ENCODE measurements at places on chromosomes 7 and 10.

GRCh38 chr7:147081117-147081516 lies 964.5 kb downstream of the CNTNAP2 start:
- DNase-seq: no peak

- no peak for DNase-seq
Observed at GRCh38 chr10:87931836-87932230, 68.4 kb downstream of the PTEN start.

DNA sequence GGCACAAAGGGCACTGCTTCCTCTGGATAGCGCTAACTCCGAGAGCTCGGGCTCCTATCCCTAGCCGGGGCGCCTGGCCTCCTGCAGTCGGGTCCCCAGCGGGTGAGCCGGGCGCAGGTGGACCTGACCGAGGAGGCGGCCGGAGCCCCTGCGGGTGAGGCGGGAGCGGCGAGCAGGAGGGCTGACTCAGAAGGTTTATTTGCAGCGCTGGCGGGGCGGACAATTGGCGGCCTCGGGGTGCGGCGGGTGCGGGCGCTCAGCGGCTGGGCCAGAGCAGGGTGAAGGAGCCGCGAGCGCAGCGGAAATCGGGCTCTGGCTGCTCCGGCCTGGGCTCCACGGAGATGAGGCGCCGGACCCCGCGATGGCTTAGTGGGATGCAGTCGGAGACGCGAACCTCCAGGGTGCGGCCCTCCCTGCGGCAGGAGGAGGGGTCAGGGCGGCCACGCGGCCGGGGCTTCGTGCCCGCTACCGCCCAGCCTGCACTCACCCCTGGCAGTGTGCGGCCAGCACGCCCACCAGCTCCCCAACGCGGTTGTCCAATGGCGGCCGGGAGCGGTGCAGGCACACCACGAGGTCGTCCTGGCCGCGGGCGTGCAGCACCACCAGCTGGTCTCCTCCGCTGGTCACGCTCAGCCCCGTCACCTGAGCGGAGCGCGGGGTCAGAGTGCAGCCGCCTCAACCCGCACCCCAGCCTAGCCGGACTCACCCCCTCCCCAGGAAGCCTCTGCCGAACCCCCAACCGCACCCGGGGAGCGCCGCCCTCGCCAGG lies 16.1 kb downstream of the MYO1G start:
- no peak for DNase-seq

DNA sequence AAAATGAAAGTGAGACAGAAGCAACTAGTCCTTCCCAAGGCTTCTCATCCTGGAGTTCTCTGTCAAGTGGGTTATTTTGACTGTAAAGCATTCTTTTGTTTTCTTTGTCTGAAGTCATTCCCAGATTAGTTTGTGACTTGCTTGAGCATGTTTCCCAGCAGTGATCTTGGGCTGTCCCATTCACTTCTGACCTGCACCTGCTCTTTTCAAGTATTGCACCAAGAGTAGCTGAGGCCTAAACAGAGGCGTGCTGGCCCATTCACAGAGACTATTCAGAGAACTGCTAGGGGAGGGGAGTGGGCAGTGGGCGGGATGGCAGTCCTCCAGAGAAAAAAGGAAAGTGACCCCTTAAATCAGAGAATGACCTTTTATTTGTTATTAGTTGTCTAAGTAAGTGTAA lies 61.3 kb downstream of the CACNA2D1 start:
- no peak for DNase-seq

DNA sequence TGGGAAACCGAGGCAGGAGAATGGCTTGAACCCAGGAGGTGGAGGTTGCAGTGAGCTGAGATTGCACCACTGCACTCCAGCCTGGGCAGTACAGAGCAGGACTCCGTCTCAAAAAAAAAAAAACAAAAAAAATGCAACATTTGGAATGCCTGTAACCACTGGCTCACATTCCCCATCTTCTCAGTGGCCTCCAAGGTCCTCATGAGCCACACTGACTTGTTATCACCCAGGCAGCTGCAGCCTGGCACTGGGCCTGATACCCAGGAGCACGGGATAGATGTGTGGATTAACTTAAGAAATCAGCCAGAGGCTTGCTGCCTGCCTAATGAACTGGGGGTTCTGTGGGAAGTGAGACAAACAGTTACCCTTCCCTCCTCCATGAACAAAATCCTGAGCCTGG lies 23.0 kb downstream of the JCAD start:
- no peak for DNase-seq

DNA sequence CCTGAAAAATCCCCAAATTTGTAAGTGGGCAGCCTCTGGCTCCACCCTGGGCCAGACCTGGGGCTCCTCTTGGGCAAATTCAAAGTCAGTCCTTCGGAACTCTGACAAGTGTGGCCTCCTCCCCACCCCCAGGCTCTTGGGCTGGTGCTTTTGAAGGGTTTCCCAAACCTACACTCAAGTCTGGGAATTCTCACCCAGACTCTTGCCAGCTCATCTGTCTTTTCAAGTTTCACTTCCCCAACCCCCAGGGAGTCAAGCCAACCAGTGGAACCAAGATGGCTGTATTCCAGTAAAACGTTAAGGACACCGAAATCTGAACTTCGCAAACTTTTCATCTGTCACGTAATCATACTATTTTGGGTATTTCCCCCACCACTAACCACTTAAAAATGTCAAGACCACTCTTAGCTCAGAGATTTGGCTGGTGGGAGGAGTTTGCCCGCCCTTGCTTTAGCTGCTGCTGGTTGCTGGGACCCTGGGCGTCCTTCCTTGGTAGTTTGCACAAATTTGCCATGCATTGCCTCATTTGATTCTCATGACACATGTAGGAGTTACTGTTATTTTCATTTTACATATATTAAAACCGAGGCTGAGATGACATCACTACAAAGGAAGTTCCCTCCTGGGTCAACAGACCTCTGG lies 1.7 kb upstream of the MYO1G start:
- DNase-seq: no peak

DNA sequence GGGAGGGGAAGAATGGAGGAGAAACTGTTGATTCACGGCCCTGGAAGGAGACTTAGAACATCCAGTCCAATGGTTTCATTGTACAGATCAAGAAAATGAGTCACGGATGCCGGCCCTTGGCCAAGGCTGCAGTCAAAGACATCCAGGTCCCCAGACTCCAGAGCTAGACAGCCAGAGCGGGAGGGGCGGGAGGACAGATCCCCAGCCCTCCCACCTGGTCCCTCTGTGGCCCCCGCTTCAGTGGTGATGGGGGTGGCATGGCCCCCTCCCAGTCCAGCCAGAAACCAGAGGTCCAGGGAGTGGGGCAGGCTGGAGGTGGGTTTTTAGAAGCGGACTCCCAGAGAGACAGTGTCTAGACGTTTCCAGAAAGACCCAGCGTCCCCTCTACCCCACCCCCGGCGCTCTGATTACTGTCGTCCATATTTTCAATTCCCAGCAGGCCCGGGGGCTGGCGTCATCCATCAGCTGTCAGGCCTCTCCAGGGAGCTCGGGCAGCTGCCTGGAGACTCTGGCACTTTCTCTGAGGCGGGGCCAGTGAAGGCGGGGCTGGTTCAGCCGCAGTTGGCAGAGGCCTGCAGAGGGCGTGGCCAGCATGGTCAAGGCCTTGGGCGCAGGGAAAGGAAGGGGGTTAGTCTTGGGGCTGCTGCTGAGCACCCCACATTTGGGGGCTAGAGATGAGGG lies 8.0 kb upstream of the HSPB1 start:
- peak; percentile 88 for DNase-seq

GRCh38 chr7:152127229-152127628 lies 101.8 kb downstream of the GALNT11 start:
- DNase-seq: no peak

- DNase-seq: no peak
Observed at GRCh38 chr10:91190388-91190870, 30.0 kb upstream of the PCGF5 start.

GRCh38 chr7:4072161-4072925 lies 609.8 kb upstream of the FOXK1 start:
- no peak for DNase-seq

- no peak for DNase-seq
Observed at GRCh38 chr10:126736727-126737126, 66.2 kb upstream of the C10orf90 start.

DNA sequence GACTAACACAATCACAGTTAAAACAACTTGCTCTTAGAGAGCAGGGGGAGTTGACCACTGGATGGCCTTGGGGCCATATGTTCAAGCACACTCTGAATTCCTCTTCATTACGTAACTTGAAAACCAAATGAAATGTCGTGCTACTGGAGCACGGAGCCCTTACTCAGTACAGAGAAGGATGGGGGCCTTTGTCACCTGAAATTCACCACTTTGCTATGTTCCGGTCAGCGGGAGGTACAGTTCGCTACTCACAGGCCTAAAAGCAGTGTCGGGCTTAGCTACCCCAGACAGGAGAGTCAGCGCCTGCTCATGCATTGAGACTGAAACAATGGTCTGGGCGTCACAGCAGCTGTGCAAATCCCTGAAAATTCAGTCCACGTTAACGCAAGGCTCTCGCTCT lies 39.6 kb downstream of the GLI3 start:
- no peak for DNase-seq

- no peak for DNase-seq
Observed at GRCh38 chr10:4174197-4174596, 389.2 kb upstream of the KLF6 start.

DNA sequence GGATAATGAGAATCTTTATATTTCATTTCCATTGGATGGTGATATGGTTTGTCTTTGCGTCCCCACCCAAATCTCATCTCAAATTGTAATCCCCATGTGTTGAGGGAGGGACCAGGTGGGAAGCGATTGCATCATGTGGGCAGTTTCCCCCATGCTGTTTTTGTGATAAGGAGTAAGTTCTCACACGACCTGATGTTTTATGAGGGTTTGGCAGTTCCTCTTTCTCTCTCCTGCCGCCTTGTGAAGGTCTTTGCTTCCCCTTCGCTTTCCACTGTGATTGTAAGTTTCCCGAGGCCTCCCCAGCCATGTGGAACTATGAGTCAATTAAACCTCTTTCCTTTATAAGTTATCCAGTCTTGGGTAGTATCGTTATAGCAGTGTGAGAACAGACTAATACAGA lies 59.4 kb downstream of the MTPN start:
- no peak for DNase-seq

DNA sequence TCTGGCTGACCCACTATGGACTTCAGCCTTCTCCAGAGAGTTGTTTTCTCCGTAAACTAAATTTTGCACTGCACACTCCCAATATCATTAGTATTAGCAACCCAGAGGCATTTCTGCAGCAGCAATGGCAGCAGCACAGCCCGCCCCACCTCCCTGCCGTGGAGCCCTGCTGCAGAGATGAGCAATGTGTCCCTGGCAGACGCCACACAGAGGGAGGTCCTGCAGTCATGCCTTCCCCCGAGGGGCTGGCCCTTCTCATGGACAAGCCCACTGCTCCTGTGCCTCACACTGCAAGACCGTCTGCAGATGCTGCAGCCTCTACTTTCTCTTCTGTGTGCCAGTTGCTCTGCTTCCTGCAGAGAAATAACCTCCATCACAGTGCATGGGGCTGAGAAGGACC lies 393.4 kb upstream of the MKI67 start:
- no peak for DNase-seq

DNA sequence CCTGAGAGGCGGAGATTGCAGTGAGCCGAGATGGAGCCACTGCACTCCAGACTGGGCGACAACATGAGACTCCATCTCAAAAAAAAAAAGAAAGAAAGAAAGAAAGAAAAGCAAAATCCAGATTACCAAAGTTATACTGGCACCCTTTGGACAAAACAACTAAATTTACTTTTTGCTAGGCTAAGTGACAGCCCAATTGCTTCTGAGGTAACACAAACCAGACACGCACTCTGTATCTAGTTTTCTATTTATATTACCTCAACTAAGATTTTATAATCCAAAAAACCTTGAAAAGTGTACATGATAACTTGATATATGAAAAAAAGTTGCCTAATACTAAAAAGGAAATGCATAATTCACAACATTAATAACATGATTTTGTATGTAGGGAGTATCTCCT lies 12.9 kb downstream of the UBE2H start:
- no peak for DNase-seq

- no peak for DNase-seq
Observed at GRCh38 chr7:151018421-151019129, 5.7 kb downstream of the ATG9B start.

GRCh38 chr7:16891874-16892643 lies 10.3 kb upstream of the AGR3 start:
- no peak for DNase-seq

DNA sequence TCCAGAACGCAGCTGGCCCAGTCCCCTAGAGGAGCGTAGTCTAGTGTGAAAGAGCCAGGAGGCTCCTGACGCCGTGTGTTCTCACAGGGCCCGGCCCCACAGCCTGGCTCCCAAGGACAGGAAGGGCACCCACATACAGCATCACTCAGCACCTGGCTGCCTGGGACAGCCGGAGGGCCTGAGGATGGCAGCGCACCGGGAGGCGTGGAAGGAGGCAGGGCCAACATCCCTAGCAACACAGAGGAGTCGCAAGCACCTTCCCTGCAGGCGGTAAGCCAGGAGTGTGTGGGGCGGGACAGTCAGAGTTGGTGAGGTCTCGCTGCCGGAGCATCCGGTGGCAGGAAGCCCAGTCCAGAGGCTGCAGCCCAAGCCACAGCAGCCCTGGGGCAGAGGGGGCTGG lies 125.8 kb downstream of the MAD1L1 start:
- DNase-seq: no peak

DNA sequence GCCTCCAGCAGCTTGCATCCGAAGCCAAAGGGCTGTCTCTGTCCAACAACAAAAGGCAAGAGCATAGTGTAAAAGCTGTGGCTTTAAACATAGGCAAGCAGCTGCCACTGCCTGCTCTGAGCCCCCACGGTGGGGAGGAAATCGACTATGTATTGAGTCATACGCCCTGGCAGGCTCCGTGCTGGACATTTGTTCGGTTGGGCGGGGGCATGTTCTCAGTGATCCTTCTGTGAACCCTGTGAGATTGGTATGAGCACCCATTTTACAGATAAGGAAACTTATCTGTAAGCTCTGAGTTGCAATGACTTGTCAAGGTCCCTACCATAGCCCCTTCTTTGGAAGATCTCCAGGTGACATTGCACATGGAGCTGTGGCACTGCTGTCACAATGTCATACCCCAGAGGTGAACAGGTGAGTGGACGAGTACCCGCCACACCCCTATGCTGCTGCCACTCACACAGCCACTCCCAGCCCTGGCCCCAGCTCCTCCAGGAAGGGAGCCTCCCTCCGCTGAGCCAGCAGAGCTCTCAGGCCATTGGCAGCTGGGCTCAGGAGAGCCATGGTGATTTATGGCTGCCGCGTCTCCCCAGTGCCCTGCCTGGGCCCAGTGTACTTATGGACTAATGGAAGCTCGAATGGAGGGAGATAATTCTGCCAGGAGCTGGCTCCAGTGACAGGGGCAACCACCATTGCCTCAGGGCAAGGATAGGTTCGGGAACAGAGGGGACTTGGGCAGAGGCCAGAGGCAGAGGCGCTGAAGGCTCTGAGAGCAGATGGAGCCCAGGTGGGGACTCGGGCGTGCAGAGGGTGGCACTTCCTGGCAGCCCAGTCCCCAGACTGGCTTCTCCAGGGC lies 43.7 kb downstream of the UNC5B start:
- DNase-seq: peak; percentile 51

DNA sequence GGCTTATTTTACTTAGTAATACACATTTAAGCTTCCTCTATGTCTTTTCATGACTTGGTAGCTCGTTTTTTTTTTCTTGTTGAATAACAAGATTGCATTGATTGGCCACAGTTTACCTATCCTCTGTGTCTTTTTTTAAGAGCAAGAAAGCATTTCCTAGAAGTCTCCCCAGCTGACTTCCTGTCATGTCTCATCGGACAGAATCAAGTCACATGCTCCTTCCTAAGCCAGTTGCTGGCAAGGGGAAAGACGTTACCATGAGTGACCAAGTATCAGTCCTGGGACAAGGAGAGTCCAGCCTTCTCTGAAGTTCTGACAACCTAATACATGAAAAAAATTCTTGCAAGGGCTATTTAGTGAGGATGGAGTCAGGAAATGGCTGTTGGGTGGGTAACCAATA lies 24.9 kb upstream of the SFRP5 start:
- no peak for DNase-seq

Measured in NCI-H1694 (cell line).